ENCODE measurements at places on chromosomes 3 and 15.

GRCh38 chr3:186220365-186220764, 111.5 kb upstream of the ETV5 start:
- DNase-seq: no peak

DNA sequence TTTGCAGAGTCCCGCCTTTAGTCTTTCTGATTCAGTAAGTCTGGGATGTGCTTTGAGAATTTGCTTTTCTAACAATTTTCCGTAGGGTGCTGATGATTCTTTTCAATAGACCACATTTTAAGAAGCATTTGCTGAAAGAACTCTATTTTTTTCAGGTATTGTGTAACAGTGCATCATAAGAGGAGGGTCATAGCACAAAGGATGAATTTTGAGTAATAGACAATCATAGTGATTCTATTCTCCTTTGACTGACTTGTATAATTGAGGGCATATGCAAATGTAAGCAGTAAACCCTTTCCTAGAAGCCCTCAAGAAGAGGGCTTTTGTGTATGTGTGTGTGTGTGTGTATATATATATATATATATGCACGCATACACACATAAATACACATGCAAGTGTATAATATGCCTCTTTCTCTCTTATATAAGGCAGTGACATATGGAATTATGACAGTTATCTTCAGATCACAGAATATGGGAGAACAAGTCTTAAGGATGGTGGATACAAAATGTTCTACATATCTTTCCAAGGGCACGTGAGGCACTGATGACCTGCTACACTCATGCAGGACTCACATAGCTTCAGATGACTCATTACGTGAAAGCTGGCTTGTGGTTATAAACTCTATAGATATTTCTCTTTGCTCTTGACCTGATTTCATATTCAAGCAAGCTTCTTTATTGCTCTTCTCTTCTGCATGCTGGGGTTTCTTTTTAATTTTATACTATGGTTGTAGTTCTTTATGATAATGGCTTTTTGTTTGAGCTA, 6.5 kb upstream of the PLSCR1 start:
- no peak for DNase-seq

DNA sequence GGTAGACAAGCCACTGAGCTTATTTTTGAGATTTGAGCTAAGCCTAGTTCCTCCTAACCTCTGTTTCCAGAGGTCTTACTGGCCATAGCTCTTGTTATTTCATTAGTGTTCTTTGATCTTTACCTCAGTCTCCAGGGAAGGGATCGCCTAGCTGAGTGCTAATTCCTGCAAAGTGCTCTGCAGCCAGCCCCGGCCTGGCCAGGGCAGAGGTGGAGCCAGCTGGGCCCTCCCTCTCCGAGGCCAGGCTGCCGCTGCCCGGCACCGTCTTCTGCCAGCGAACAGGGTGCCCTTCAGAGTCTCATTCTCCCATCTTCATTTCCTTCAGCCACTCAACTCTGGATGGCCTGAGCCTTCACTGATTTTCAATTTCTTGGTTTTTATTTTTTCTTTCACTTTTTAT, 19.7 kb downstream of the FAN1 start:
- no peak for DNase-seq

DNA sequence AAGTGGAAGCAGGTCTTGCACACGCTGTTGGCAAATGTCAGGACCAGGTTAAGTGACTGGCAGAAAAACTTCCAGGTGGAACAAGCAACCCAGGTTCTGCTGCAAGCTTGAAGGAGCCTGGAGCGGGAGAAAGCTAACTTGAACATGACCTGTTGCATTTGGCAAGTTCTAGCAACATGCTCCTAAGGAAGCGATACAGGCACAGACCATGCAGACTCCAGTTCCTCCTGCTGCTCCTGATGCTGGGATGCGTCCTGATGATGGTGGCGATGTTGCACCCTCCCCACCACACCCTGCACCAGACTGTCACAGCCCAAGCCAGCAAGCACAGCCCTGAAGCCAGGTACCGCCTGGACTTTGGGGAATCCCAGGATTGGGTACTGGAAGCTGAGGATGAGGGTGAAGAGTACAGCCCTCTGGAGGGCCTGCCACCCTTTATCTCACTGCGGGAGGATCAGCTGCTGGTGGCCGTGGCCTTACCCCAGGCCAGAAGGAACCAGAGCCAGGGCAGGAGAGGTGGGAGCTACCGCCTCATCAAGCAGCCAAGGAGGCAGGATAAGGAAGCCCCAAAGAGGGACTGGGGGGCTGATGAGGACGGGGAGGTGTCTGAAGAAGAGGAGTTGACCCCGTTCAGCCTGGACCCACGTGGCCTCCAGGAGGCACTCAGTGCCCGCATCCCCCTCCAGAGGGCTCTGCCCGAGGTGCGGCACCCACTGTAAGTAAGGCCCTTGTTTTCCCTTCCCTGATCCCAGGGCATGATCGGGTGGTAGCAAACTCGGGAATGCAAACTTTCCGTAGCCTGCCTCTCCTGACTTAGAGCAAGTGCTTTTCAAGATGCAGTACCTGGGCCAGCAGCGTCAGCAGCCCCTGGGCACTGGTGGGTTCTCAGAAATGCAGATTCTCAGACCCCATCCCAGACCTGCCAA, 759 bp downstream of the GALNT15 start:
- no peak for DNase-seq

DNA sequence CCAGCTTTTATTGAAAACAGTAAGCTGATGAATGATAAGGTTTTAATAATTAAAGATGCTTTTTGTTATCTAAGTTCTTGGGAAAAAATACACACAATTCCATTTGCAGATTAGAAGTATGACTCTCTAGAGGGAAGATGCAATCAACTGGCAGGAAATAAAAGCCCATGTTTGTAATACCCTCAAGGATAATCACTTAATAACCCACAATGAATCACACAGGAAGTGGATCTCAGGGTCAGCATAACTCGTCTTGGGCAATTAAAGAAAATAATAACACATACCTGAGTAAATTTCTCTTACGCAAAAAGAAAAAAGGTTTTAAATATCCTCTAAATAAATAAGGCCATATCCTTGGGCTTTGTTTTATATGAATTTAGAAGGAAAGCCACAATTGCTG, 9.4 kb upstream of the EID1 start:
- DNase-seq: no peak

DNA sequence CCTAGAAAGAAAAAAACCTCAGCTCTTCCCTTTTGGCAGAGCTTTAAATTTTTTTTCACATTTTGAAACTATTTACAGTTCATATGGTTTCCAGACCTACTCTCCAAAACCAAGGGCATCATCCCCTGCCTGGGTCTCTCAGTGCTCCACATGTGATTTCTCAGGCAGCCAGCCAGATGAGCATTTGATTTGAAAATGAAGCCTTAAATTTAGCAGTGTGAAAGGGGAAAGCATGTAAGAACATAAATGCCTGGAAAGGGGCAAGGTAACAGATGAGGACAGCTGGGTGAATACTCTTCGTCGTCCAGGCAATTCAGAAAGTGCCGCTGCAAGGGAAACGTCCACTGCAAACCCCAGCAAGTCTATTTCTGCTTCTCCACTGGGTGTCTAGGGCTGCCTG, 94.8 kb downstream of the ATP8B4 start:
- no peak for DNase-seq

- no peak for DNase-seq
Observed at GRCh38 chr3:12303534-12303933, 14.7 kb downstream of the PPARG start.

DNA sequence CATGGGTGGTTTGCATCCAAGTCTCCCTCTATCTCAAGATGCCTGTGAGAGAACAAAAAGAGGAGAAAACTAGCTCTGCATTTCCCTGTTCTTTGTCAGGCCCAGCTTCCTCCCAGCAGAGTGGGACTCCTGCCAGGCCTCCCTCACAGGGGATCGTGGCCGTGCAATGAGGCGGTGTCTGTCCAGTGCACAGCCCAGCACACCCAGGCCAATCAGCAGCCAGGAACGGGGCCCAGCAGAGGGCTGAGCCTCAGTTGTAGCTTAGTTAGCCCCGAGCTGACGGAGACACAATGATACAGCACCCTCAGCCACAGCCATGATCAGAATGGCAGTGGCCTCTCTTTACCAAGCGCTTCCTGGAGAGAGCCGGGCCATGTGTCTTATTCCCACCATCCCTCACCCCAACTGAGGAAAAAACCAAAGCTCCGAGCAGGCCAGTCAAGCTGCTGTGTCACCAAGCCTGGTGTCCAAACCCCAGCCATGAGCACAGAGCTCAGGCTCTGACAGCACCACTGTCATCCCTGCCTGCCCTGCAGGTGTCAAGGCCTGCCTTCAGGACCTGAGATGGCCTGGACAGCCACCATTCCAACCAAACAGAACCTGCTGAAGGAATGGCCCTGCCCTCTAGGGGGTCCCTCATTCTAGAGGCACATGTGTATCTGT, 71.1 kb downstream of the DNAJB8 start:
- no peak for DNase-seq

GRCh38 chr3:131630807-131631206, 128.0 kb upstream of the MRPL3 start:
- DNase-seq: no peak

- peak; percentile 23 for DNase-seq
Observed at GRCh38 chr15:83733206-83733605, 79.3 kb downstream of the ADAMTSL3 start.

DNA sequence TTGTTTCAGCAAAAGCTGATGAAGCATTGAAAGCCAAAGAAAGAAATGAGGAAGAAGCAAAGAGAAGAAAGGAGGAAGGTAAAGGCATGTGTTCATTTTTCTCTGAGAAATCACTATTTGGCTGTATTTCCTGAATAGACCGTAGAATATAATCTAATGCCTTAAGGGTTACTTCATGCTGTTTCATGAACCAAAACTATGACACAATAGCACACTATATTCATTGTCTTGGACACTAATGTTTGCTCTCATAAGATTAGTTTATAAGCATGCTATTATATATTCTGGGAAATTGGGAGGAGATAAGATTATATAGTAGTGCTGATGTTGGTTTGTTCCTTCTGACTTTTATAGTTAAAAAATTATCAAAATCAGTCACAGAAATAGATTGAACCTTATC, 110.1 kb upstream of the MLF1 start:
- no peak for DNase-seq

DNA sequence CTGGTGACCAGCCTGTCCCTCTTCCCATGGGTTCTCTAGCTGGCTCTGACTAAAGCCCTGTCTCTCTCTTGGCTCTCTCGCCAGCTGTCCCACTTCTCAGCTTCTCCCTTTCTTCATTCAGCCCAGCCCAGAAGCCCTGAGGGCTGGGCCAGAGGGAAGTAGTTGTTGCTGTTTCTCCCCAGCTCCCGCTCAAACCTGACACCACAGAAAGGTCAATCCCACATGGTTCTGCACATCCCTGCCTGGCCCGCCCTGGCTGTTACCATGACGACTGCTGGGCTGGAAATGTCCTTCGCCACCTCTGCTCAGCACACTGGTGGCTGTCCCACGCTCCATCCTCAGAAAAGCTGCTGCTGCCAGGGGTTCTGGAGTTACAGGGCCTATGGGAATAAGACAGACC, 25.9 kb downstream of the CCDC32 start:
- DNase-seq: no peak

- no peak for DNase-seq
Observed at GRCh38 chr15:84749111-84749991, 959 bp downstream of the ZNF592 start.

DNA sequence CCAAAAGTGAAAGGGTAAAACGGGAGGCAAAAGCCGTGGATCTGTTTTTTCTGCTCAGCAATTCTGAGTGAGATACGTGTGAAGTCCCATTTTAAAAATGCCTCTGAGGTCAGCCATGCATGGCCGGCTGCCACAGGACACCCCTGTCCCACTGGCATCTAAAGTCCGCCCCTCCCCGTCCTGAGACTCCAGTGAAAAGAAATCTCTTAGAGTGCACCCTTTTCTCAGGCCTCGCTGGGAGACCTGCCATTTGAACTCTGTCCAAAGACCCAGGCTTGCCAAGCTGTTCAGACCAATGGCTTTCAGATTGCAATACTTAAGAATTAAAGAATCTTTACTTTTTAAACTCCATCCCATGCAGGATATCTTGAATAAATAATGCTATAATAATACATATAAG, 61.0 kb upstream of the SLC24A5 start:
- DNase-seq: no peak

DNA sequence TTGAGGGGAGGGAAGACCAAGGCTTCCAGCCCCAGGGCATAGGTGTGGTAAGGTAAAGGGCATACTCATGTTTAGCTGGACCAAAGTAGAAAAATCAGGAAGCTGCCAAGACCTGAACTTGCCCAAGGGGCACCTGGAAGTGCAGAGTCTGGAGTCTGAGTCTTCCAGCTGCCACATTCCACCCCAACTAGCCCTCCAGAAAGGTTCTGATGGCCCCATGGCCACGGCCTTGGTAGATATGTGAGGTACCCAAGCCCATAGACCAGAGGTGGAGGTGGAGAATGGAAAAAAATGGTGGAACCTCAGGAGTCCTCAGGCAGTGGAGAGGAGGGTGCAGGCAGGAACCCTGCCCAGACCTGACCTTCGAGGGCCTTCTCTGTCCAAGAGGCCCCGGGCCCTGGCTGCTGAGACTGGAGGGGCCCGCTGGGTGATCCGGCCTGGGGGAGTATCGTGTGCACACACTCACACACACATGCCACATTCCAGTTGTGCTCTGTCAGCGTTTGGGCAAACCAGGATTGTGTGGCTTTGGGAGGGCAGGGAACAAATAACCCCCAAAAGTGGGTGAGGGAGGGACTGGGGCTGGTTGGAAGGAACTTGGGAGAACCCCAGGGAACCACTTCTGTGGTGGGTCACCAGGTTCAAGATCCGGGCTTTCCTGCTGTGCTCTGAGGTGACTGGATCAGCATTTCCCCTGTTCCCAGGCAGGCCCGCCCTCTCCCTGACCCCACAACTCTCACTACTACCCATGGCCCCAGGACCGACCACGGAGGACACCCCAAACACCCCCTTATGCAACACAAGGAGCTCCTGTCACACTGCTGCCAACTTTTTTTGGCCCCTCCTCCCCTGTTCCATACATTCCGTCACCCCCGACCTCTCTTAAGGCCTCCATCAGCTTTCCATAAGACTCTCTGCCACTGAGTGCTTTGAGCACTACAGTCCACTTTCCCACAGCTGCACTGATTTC, 11.6 kb downstream of the MYL3 start:
- DNase-seq: no peak

- DNase-seq: no peak
Observed at GRCh38 chr3:131397889-131398288, 16.3 kb downstream of the NUDT16 start.

DNA sequence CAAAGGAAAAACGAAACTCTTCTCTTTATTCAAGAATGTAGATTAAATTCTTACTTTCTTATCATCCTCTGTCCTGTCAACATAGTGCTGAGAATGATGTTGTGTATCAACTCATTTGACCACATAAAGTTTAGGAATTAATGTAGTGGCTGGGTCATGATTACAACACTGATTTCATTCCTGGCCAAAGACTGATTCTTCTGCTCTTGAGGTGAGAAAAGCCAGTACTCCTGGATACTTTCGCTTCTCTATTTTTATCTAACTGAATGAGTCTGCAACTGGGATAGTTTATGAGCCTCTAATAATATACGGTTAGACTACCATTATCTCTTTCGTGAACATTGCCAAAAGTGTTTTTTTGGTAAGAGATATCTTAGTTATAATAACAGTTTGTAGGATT, 173.0 kb downstream of the LPP start:
- no peak for DNase-seq

GRCh38 chr3:186425788-186426730, 64.0 kb upstream of the DGKG start:
- DNase-seq: peak; percentile 30
